ENCODE measurements at places on chromosomes 2 and 18. TPM values are rescaled to one million over a fixed set of nuclear protein-coding genes. Genes with fewer than 3 reads are reported as not detected.
A peak's percentile ranks its signal among the peaks of the same experiment; 100 is the strongest.

TMEM247 gene
- total RNA-seq, result not detected

DNA sequence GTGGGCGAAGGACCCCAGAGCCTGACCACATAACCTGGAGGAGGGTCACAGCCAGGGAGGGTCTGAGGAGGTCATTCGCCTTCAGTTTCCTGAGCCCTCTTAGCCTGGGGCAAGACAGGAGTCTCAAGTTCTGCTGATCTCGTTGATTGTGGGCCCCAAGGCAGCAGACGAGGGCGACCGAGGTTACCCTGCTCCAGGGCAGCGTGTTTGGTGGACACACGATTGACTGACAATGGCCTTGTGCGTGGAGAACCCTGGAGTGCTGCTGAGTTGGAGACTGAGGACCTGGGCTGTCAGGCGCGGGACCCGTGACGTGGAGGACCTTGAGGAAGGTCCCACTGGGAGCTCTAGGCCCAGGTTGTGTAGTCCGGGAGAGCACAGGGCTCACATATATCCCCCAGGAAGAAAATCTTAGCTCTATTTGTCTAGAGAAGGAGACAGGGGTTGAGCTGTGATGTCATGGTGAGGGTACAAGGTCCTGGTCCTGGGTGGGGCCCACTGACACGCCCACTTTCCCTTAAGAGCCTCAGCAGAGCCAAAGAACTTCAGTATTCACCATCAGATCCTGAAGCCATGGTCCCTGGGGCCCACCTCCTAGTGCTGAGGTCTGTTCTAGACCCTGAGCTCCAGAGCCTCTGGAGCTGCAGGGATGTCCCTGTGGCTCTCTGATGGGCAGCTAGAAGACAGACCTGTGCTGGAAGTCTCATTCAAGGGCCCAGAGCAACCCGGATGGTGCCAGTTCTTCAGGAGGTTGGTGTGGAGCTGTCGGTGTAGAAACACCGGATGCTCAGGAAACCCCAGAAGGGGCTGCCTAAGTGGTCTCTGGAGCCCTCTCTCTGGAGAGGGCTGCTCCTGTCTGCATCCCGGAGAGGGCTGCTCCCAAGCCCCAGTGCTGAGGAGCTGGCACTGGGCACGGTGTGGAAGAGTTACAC, 53.1 kb downstream of the DYSF start:
- no peaks in the 10 kb centered on the region for H3K36me3 ChIP-seq
- no peaks in the 10 kb centered on the region for H3K4me1 ChIP-seq
- no peak overlapping the region for H3K27ac ChIP-seq
- no peak for DNase-seq
- no peaks in the 10 kb centered on the region for H3K27me3 ChIP-seq
- H3K4me3 ChIP-seq, result no peak overlapping the region

DNA sequence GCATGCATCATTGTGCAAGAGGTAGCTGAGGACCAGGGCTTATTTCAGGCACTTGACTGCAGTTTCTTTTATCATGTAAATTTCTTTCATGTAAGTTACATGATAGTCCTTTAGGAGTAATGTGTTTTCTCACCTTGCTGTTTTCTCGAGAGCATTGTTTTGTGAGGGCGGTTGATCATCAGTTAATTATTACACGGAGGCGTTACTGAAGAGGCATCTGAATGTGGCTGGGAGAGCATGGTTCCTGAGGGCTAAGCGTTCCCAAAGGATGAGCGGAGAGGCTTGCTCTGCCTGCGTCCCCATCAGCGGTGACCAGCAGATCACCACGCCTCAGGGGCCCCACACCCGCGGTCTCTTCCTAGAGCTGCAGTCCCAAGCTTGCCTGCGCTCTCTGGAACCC, 156.1 kb upstream of the NFATC1 start:
- DNase-seq, result no peak
- peaks cover 38% of the 10 kb centered on the region for H3K4me1 ChIP-seq
- peak overlapping the region; percentile 4 for H3K27ac ChIP-seq
- no peaks in the 10 kb centered on the region for H3K27me3 ChIP-seq
- H3K36me3 ChIP-seq, result peaks cover 3% of the 10 kb centered on the region

DNA sequence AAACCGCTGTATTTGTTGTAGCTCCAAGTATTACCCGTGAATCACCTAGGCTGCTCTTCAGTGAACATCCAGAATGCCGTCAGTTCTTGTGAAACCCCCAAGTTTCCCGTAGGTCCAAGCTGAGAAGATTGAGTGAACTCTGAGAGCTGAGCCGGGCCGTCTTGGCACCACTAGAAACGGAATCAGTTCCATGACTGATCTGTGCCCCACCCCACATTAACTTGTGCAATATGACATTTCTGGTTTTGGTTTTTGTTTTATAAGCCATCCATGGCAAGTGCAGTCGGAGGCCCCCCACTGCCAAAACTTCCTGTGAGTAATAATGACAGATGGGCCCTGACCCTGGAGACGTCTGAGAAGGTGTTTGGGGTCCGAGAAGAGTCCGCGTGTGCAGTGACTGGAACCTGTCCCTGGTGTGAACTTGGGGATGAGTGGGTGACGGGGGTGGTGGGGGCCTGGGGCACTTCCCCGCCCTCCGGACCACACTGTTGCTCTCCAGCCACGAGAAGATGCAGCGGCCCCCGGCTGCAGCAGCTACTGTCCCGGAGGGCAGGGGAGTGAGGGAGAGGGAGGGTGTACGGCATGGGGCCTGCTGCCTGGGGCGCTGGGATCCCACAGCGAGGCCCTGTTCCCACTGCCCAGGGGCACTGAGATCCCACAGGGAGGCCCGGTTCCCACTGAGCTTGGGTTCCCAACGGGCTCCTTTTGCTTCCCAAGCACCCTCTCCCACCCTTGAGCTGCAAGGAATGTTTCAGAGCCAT, 26.5 kb downstream of the NFATC1 start:
- H3K27ac ChIP-seq, result no peak overlapping the region
- H3K4me1 ChIP-seq, result peaks cover 17% of the 10 kb centered on the region
- no peak overlapping the region for H3K4me3 ChIP-seq
- peaks cover 2% of the 10 kb centered on the region for H3K27me3 ChIP-seq
- no peaks in the 10 kb centered on the region for H3K36me3 ChIP-seq

Measured in neural crest cell (in vitro differentiated cells).